Stimulated activated CD4-positive, alpha-beta T cell treated with anti-CD3 and anti-CD28 coated beads, Interleukin-1b, Interleukin-23, amount 100 ng/mL, for 1 hour (primary cell): ENCODE measurements at places on chromosomes 11 and 22.

GRCh38 chr11:363948-364761 lies 5.1 kb upstream of the B4GALNT4 start:
- no peak for DNase-seq

- no peak for DNase-seq
Measured at GRCh38 chr11:132785878-132786277, 746.4 kb downstream of the OPCML start.

DNA sequence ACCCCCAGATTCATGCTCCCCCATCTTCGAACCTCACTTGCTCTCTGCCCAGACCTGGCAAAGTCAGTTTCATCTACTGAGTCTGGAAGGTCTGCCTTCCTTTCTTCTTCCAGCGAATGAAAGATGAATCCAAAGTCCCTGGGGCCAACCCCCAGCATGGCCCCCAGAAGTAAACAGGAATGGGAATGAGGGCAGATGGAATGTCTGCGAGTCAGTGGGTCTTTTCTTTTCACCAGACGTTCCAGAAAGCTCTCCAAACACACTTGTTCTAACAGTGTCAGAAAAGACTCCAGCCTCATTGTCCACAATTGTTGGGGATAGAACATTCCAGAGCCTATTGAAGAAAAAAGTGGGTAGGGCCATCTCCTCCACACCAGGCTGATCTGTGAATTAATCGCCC lies 28.6 kb downstream of the RIBC2 start:
- no peak for DNase-seq

DNA sequence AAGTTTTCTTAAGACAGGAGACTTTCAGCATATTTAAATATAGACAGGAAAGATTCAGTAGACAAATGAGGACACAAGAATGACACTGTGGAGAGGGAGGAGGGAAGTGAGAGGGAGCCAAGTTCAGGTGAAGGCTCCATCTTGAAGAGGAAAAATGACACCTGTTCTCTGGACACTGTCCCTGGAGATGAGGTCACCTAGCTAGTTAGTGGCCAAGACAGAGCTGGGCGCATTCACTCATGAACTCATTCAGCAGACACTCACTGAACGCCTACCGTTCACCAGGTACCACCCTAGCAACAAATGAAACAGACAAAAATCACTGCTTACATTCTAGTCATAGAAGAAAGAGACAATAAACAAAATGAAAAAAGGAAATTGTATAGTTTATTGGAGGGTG lies 103.3 kb upstream of the PARVA start:
- DNase-seq, result no peak

DNA sequence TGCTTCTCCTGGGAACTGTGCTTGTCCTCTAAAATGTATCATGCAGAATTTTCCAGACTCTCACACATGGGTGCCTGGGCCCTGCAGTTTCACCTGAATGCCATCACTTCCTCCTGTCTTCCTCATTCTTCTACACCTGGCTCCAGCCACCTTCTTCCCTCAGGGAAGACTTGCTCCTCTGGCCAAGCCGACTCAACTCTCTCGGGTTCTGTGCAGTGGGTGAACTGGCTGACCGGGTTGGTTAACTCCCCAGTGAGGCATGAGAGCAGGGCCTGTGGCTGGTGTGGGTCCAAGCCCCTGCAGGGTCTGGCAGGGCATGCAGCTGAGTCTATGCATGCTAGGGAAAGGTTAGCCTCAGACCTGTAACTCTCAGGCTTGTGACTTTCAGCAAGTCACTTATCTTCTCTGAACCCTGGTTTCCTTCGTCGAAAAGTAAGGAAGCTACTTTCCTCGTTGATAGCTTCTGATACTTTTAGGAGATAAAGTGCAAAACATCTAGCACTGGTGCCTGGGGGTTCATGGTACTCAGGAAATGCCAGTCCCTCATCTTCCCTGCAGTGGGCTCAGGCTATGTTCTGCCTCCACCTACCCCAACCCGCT lies 11.9 kb downstream of the CD82 start:
- no peak for DNase-seq

- no peak for DNase-seq
Measured at GRCh38 chr22:45261407-45262088, 20.9 kb upstream of the KIAA0930 start.

DNA sequence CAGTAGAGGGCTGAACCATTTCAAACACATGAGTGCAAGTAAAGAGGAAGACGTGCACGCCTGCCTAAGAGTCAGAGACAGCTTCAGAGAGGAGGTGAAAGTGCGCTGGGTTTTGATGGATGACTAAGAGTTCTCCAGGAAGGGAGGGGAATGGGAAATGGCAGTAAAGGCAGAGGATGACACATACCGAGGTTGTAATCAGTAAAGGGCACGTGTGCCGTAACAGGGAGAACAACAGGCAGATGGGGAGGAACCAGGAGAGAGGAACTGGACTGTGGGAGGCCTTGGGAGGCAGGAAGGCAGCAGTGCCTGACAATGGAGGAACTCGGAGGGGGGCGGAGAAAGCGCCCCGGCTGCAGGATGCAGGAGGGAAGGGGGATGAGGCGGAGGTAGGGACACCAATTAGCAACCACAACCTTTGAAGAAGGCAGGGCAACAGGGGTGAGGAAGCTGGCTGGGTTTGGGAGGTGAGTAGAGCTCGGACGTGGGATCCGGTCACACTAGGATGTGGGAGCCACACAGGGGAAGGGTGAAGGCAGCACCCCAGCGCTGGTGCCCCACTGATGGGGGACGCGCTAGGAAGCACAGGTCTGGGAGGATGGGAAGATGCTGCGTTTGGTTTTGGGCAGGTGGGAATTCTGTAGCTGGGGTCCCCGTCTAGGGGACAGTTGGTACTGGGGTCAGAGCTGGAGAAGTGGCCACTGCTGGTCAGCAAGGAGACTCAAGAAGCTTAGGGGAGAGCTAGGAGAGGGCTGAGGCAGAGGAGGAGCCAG lies 67.4 kb downstream of the SCUBE1 start:
- no peak for DNase-seq

DNA sequence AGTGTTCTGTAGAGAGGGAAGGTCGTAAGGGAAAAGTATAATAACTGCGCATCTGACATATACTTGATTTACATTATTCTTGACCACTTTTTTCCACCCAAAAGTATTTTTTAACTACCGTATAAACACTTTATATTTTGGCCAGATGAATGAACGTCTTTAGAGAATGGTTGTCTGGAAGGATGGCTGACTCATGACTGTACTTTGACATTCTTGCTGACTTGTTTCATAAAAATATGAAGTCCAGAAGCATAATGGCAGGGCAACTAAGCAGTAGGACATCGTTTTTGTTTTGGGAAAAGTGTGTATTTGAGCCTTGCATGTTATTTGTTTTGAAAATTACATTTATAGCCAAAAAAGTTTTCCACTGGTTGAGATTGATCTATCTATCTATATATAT lies 110.0 kb downstream of the OSBP2 start:
- no peak for DNase-seq

GRCh38 chr11:7673724-7674434 lies 579 bp upstream of the CYB5R2 start:
- no peak for DNase-seq

- no peak for DNase-seq
Measured at GRCh38 chr22:23302171-23303002, 122.1 kb downstream of the BCR start.

GRCh38 chr11:119918347-119918746 lies 189.3 kb upstream of the NECTIN1 start:
- DNase-seq, result no peak

GRCh38 chr22:27518531-27519340 lies 282.8 kb downstream of the MN1 start:
- no peak for DNase-seq

- no peak for DNase-seq
Measured at GRCh38 chr11:10164621-10165020, 129.4 kb downstream of the SBF2 start.

DNA sequence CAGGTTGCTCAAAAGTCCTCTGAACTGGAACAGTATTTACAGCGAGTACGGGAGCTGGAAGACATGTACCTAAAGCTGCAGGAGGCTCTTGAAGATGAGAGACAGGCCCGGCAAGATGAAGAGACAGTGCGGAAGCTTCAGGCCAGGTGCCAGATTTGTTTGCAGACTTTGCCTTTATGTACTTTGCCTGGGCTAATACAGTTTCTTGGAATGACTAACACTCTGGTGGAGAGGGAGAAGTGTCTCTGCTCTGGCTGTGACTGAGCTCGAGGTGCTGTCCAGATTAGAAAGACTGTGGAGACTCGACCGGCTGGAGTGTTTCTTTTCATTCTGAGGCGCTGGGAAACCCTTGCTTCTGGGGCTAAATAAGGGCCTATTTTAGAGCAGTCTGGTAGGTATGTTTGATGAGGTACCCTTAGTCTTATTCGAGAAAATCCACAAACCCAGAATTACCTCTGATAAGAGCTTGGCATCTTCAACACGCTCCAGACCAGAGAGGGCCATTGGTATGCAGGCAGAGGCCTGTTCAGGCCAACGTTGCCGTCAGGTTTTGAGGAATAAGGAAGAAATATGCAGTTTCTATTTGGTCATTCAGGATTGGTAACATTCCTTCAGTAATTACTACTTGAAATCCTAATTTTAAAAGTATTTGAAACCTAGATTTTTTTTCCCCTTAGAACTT lies 76.5 kb downstream of the SWAP70 start:
- no peak for DNase-seq

DNA sequence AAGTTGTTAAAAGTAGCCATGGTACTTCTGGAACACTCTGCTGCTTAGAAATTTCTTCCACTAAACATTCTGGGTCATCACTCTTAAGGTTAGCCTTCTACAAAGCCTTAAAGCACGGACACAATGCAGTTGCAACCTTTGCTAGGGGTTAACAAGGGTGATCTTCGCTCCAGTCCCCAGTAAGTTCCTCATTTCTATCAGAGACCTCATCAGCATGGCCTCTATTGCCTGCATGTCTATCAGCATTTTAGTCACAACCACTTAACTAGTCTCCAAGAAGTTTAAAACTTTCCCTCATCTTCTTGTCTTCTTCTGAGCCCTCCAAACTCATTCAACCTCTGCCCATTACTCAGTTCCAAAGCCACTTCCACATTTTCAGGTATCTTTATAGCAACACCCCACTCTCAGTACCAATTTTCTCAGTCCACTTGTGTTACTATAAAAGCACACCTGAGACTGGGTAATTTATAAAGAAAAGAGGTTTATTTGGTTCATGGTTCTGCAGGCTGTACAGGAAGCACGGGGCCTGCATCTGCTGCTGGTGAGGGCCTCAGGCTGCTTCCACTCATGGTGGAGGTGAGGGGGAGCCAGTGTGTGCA lies 48.7 kb upstream of the TH start:
- DNase-seq, result no peak

GRCh38 chr11:65448418-65449105 lies 26.0 kb downstream of the NEAT1 start:
- DNase-seq, result no peak

DNA sequence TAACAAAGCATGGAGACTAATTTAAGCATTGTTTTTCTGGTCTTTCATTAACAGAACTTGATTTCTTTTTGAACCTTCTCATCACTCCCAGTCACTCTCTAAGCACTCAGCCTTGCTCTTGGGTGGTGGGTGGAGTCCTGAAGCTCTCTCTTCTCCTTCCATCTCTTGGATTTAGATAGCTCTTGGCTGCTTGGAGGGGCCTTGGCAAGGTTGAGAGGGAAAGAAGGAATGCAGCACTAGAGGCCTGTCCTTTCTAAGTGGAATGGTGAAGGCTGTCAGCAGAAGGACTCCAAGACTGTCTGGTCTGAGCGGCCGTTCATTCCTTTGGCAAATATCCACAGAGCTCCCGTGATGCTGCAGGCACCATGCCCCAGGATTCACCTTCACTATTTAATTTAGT lies 168.6 kb upstream of the E2F8 start:
- DNase-seq, result no peak

GRCh38 chr22:41971431-41971830 lies 2.2 kb downstream of the SEPTIN3 start:
- DNase-seq, result no peak

DNA sequence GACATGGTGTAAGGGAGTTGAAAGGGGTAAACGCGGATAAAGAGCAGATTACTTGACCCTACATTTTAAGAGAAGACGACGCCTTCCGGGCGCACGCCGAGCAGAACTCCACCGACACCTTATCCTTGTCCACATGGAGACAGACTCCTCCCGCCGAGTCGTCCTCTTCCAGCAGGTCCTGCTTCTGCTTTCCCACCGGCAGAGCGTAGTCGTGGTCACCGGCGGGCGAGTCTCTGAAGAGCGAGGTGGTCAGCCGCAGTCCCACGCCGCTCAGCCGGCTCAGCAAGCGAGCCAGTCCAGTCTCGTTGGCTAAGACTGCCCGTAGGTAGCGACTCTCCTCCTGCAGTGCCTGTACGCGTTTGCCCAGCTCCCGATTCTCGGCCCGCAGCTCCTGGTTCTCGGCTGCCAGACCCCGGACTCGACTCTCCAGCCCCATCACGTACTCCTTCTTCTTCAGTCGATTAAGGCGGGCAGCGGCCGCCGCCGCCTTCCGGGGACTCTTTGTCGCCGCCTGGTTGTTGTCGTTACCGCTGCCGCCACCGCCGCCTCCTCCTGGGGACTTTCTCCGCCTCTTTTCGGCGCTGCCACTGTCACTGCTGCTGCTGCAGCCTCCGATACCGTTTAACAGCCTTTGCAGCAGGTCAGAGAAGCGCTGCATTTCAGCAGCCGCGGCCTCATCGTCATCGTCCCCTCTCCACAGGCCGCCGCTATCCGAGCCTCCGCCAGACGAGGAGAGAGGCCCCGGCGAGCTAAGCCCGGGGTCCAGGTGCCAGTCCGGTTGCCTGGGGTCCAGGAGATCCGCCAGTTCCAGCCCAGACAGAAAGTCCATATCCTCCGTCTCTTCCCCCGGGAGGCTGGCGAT lies 945 bp downstream of the CREBZF start:
- DNase-seq, result peak; percentile 71
